H9 (cell line): ENCODE measurements at places on chromosomes 12 and 14. TPM values are rescaled to one million over a fixed set of nuclear protein-coding genes. Genes with fewer than 3 reads are reported as not detected.

Gene TESPA1
- total RNA-seq = not detected in 2 replicates

Gene MYO1A
- 0.26 TPM in 1 of 2 replicates, not detected in the other for total RNA-seq

DNA sequence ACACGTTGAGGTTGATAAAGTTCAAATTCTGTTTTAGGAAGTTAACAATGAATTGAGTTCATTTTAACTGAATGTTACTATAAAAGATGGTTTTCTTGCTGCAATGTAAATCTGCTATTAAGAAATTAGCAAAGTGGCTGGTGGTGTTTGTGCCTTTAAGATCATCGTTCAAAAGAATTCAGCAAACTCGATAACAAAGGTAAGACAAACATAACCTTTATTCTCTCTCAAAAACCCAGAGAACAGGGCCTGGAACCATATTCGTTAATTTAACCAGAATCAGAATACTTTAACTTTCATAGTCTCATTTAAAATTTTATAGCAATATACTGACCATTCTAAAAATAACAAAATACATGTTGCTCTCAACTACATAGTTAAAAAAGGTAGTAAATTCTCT lies 3.4 kb downstream of the TMEM30B start:
- no peak overlapping the region for H3K4me3 ChIP-seq
- no peaks in the 10 kb centered on the region; the same call in 1 of the 2 replicates for H3K27me3 ChIP-seq
- H3K4me1 ChIP-seq = no peaks in the 10 kb centered on the region
- H3K36me3 ChIP-seq = no peaks in the 10 kb centered on the region

DNA sequence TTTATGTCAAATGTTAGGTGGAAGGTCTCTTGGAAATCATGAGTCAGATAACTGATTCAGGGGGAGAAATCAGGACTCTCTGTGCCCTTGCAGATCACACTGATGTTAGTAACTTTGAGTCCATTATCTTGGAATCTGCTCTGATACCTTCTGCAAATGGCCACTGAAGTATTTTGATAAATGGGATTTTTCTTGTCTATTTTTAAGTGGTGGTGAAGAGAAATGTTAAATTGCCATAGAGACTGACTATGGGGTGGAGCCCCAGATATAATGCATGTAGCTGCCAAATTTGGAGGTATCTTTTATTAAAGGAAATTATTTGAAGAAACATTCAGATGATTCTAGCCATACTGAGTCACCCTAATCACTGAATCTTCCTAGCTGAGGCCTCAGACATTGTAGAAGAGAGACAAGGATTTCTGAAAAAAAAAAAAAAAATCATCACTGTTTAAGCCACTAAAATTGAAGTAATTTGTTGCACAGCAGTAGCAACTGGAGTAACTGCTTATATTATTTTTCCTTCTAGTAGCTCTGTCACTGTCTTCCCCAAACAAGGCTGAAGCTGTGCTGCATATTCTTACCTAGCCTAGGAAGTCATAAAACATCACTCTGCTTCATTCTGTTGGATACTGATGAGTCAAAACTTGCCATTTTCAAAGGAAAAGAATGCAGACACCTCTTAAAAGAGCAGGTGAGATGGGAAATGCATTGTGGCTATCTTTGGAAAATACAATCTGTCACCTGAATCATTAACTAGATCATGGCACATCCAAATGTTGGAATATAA lies 36.0 kb upstream of the CLEC14A start:
- DNase-seq = no peak
- H3K36me3 ChIP-seq = no peaks in the 10 kb centered on the region
- no peaks in the 10 kb centered on the region for H3K4me1 ChIP-seq
- no peaks in the 10 kb centered on the region for H3K27me3 ChIP-seq

GRCh38 chr14:21874167-21874566 lies 200.5 kb upstream of the OR4E1 start:
- H3K27ac ChIP-seq = no peak overlapping the region
- no peak for DNase-seq
- H3K4me3 ChIP-seq = no peak overlapping the region
- H3K27me3 ChIP-seq = no peaks in the 10 kb centered on the region
